COLO829 (cell line): ENCODE measurements at places on chromosomes 7 and 10.

DNA sequence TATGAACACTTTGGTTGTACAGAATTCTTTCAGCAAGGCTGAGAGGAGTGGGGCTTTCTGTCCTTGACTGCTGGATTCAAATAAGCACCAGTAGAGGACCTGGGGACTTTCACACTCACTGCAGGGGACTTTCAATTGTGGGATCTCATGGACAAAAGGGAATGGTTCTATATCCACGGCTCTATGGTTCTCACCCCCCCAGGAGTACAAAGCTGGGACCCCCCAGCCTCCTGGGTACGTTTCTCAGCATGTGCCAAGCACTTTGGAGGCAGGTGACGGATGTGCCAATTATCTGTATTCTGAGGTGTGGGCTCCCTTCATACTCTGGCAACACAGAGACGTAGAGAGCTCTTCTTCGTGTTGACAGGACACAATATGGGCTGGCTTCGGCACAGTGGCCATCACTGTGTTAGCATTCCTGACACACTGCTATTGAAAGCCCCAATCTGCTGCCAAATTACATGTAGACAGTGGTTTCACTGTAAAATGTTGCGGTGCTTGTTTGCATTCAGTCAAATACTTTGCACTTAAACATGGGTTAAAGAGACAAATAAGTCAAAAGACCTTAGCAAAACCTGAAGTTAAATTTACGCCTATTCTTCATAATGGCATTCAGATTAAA is 92.7 kb upstream of the SAMD8 start:
- no peak for DNase-seq

GRCh38 chr10:132494866-132495630 is 42.5 kb upstream of the INPP5A start:
- DNase-seq = no peak

DNA sequence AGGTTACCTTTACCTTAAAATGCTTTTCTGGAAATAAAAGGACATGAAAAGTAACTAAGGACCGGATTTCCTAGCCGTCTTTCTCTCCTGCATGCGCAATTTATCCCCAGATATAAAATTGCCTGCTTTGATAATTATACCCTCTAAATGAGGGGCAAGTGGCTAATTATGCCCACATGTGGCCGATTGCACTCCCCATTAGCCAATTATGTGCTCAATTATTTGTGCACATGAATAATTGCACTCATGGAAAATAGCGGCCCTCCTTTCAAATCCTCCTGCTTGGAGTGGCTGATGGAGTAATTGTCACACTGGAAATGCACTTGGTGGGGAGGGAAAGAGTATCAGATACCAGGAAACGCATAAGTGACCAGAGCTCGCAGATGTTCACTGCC is 66.4 kb upstream of the ATRNL1 start:
- no peak for DNase-seq

GRCh38 chr7:149884541-149884940 is 10.8 kb downstream of the ATP6V0E2 start:
- no peak for DNase-seq

- no peak for DNase-seq
These were observed 28.0 kb upstream of the SRRM3 start for GRCh38 chr7:76173566-76174205.

DNA sequence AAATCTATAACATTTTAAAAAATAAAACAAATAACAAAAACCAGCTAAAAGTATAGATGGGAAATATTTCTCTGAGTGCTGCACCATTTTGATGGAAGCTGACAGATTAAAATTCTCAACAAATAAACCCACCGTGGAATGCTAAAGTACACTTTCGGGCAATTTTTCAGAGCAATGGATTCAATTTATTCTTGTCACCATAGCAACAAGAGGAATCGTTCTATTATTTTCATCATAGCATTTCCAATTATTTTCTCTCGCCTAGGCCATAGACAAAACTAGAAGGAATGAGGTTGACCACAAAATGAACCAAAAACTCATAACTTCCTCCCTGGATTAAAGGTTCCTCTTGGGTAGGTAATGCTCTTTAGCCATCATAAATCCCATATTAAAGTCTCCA is 44.6 kb upstream of the C7orf33 start:
- no peak for DNase-seq

- no peak for DNase-seq
These were observed 34.0 kb downstream of the PRSS2 start for GRCh38 chr7:142804728-142805207.

DNA sequence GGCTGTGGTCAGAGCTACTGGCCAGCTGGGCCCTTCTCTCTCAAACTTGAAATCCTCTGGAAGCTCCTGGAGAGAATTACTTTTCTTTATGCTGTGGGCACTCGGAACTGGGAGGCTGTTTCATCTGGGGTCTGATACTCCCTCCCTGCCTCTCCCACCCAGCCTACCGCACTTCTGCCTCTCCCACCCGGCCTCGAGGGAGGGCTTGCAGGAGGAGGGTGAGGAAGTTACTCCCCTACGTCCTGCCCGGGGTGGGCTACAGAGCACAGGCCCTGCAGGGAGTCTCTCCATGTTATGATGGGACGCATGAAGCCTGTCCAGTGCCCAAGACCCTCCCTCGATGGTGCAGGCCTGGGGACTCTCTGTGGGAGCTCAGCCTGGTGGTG is 584.6 kb upstream of the MKI67 start:
- DNase-seq = no peak

- DNase-seq = no peak
These were observed 253.1 kb downstream of the PRKG1 start for GRCh38 chr10:51327432-51327831.

DNA sequence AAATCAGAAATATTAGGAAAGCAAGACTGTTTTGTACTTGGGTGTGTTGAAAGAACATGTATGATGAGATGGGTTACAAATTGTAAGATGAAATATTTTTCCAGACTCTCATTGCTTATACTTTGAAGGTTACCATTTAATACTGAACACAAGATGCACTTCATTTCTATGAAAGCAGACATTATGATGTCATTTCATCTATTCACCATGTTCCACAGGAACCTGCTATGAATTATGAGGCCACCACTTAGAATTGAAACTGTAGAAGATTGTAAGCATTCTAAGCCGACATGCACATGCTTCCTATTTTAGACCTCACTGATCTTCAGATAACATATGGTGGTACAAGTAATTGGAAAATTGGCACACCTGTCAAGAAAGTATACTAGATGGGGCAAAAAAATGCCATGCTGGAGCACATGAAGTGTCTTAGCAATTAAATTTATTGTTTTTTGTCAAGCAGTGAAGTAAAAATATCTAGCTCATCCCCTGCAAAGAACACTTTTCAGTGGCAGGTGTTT is 195.0 kb downstream of the PHF14 start:
- no peak for DNase-seq

- no peak for DNase-seq
These were observed 491.6 kb upstream of the GALNT17 start for GRCh38 chr7:70640266-70640833.

DNA sequence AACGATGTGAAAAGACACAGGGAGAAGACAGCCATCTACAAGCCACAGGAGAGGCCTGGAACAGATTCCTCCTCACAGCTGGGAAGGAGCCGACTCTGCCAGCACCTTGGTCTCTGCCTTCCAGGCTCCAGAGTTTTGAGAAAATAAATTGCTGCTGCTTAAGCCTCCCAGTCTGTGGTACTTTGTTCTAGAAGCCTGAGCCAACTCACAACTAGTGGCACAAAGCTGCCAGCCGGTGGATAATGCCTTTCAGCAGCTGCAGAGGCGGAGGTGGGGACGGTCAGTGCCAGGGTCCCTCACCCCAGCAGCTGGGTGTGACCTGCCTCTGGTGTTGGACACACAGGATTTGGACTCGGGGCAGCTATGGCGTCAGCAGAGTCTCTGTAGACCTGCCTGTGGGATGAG is 255.4 kb upstream of the PITRM1 start:
- no peak for DNase-seq

DNA sequence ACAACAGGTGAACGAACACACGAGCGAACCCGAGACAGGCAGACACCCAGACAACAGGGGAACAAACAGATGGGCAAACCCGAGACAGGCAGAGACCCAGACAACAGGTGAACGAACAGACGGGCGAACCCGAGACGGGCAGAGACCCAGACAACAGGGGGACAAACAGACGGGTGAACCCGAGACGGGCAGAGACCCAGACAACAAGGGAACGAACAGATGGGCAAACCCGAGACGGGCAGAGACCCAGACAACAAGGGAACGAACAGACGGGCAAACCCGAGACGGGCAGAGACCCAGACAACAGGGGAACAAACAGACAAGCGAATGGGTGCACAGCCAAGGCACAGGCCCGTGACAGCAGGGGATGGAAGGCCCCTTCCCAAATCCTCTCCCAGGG is 264.7 kb downstream of the ELFN1 start:
- DNase-seq = no peak

DNA sequence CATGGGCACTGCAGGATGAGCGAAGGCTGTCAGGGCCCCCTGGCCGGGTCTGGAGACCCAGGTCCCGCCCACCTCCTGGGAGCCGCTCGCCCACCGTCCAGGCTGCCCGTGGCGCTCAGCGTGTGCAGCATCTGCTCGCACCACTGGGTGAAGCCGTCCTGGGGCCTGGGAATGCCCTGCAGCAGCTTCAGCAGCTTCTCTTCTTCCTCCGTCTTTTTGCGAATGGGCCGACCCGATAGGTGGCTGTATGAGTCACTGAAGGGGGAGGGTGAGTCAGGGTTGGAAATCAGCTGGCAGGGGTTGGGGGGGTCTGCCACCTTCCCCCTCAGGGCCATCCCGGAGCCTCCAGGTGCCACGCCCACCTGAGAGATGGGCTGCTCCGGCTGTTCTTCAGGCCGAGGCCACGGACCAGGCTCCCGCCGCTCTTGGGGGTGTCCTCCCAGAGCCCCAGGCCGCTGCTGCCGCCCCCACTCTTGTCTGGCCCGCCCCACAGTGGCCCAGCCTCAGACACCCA is 8.7 kb downstream of the GNB2 start:
- DNase-seq = no peak

DNA sequence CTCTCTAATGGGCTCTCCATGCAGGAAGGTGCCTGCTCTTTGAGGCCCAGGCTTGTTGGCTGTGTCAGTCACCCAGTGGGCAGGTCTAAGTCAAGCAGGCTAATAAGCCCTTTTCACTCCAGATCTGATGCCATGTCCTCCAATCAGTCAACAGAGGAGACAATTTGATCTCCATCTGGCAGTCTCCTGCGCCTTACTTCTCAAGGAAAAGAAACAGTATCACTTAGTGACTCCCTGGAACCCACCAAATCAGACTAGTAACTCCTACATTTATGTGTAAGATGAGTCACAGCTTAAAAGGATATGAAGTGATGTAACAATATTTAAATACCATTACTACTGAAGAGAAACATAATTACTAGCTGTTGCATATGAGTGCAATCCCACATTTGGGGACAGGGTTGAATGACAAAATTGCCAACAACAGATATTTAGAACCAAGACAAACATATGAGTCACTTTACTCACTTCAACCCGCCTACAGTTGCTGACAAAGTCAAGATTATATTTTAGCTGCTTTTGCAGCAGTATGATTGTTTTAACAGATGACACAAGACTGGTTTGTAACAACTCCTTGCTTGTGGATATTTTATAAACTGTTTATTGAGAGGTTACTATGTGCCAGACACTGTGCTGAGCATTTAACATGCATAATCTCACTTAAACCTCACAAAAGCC is 72.1 kb downstream of the USP6NL start:
- DNase-seq = peak; percentile 19

DNA sequence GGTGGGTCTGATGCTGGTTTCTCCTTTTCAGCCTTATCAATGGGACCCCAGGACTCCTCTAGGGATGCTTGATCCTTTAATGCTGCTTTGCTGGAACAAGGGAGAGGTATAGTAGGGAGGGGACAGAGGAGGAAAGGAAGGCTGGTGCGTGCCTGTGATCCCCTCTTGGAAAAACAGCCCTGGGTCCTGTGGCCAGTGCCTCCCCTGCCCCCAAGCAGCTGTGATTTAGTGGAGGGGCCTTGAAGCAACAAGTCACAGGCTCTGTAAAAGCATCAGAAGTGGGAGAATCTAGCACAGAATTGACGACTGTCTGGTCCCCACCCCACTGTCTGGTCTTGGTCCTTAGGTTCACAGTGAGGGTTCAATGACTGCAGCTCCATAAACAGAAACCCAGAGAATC is 237.7 kb downstream of the SKAP2 start:
- no peak for DNase-seq
